ENCODE measurements at places on chromosomes 5 and 9. TPM values are rescaled to one million over a fixed set of nuclear protein-coding genes. Genes with fewer than 3 reads are reported as not detected.

- no peak for DNase-seq
Observed at GRCh38 chr9:137049544-137050449, 3.8 kb upstream of the NPDC1 start.

Gene AGXT2
- total RNA-seq: not detected

- DNase-seq: no peak
Observed at GRCh38 chr5:123358751-123359150, 64.5 kb downstream of the CEP120 start.

DNA sequence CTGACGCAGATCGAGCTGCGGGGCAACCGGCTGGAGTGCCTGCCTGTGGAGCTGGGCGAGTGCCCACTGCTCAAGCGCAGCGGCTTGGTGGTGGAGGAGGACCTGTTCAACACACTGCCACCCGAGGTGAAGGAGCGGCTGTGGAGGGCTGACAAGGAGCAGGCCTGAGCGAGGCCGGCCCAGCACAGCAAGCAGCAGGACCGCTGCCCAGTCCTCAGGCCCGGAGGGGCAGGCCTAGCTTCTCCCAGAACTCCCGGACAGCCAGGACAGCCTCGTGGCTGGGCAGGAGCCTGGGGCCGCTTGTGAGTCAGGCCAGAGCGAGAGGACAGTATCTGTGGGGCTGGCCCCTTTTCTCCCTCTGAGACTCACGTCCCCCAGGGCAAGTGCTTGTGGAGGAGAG, 4.6 kb upstream of the PHYHD1 start:
- no peak for DNase-seq

GRCh38 chr5:126847456-126847820, 70.5 kb downstream of the LMNB1 start:
- no peak for DNase-seq

Gene RNF180
- not detected for total RNA-seq

DNA sequence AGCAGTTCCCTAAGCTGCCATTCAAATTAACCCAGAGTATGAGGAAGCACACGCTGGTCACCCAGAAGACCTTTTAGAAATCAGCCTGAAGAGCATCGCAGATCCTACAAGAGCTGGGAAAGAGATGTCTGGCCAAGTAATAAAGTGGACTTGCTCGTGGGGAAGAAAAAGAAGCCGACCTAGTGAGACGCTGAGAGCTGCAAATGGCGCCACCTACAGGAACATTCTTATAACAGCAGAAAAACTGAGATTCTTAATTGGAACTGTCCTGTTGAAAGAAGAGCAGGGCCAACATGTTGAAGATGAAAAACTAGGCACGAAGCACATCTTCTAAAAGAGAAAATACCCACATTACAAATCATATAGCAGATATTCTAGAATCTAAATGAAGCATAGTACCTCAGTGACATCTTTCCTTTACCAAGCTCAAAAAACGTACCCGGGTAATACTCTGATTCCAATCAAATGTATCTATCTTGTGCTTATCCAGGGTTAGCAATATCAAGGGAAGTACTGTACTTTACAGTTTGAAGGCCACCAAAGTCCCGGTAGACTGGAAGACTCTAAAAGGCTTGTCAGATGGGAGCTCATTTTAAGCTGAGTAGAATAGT, 3.9 kb upstream of the GNAQ start:
- no peak for DNase-seq

DNA sequence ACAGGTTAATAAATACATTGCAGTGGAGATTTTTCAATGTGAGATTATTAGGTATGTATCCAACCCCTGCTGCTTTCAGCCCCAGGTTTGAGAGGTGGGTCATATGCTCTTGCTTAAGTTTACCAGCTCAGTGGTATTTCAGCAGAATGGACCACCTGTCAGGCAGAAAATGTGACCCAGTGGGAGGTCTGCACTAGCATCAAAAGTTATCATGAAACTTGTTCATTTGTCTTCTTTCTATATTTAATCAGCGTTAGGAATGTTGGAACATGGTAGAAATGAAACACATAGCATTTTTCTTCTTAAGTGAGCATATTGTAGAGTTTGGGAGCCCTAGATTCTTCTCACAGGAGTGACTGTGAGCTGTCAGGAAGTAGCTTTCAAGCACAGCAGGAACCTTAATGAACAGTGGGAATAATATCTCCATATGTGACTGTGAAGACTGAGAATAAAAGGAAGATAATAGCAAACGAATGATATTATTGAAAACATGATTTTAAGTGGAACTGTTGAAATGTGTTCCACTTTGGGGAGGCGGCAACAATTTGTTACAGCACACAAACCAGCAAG, 596.9 kb upstream of the CDH6 start:
- DNase-seq: no peak

DNA sequence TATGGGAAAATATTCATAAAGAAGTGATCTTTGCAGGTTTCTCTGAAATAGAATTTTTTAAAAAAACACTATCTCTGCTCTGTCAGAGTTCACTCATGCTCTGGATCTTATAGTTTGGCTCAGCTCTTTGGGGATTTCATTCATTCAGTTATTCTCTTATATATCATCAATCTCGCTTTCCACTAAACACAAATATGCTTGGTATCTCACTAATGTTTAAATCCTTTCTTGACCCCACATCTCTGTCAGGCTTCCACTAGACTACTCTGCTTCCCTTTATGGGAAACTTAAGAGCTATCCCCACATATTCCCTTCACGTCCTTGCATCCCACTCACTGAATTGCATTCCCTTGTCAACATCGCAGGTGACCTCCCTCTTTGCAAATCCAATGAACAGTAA, 396.1 kb downstream of the ENC1 start:
- no peak for DNase-seq

DNA sequence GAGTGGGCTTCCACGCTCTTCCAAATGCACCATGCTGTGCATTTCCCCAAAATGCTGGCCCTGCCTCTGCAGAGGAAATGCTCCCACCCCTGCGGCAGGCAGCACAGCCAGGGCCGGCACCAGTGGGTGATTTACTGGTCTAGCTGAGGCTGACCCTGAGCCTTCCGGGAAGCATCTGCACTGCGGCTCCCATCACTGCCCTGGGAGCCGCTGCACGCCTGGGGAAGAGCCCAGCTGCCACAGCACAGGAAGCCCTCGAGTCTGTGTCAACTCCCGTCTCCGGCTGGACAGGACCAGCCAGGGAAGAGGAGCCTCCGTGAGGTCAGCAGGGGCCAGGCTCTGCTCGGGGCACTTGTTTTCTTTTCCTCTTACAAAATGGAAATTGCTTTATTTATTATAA, 25.1 kb upstream of the EEIG1 start:
- no peak for DNase-seq

GRCh38 chr9:84315278-84315877, 25.2 kb downstream of the SLC28A3 start:
- DNase-seq: peak; percentile 22

Gene AQP7
- not detected for total RNA-seq

GRCh38 chr9:90552317-90552716, 90.3 kb downstream of the DIRAS2 start:
- DNase-seq: no peak

Gene FOXD4L3
- total RNA-seq: not detected

DNA sequence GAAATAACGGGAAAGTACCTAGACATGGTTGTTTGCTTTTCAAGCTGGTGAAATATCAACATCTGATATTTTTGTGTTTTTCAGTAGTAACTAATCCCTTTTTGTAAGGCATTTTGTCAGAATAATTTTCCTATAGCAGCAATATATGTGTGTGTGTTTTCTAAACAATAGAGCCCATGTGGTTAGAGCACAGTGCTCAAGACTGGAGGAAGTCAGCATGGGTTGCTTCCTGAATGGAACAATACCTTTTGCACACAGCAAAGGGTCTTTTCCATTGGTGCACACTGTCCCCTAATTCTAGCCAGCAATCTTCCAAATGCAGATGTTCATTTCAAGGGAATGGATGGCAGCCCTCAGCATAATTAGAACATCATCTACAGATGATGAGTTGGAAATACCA, 270.1 kb downstream of the AOPEP start:
- no peak for DNase-seq

Gene GIN1
- 12.6 TPM for total RNA-seq
